ENCODE measurements at places on chromosomes 3 and 15. TPM values are rescaled to one million over a fixed set of nuclear protein-coding genes. Genes with fewer than 3 reads are reported as not detected.

The ITIH4 gene
- 0.44 TPM for total RNA-seq

The CISH gene
- 0.52 TPM for total RNA-seq

The PATL2 gene
- 0.16 TPM for total RNA-seq

The SAMMSON gene
- total RNA-seq, result not detected

The LSMEM2 gene
- 0.10 TPM for total RNA-seq

The ZBTB20 gene
- total RNA-seq, result 1.4 TPM

The CFAP100 gene
- not detected for total RNA-seq

The ISLR gene
- total RNA-seq, result 0.50 TPM

The PLAAT1 gene
- total RNA-seq, result 0.13 TPM

The NDN gene
- total RNA-seq, result 0.05 TPM

The KCNAB1 gene
- not detected for total RNA-seq

The P3H2 gene
- total RNA-seq, result 34.5 TPM

The KLHDC8B gene
- 3.2 TPM for total RNA-seq

The GOLGA6L9 gene
- 2.6 TPM for total RNA-seq

The FMN1 gene
- total RNA-seq, result 0.29 TPM
